ENCODE measurements at places on chromosomes 6 and 20. TPM values are rescaled to one million over a fixed set of nuclear protein-coding genes. Genes with fewer than 3 reads are reported as not detected.

GRCh38 chr20:34798871-34799270, 26.6 kb downstream of the NCOA6 start:
- no peak for DNase-seq
- H3K4me3 ChIP-seq = no peak overlapping the region
- H3K4me1 ChIP-seq = peaks cover 24% of the 10 kb centered on the region
- H3K27me3 ChIP-seq = no peaks in the 10 kb centered on the region
- H3K27ac ChIP-seq = no peak overlapping the region

DNA sequence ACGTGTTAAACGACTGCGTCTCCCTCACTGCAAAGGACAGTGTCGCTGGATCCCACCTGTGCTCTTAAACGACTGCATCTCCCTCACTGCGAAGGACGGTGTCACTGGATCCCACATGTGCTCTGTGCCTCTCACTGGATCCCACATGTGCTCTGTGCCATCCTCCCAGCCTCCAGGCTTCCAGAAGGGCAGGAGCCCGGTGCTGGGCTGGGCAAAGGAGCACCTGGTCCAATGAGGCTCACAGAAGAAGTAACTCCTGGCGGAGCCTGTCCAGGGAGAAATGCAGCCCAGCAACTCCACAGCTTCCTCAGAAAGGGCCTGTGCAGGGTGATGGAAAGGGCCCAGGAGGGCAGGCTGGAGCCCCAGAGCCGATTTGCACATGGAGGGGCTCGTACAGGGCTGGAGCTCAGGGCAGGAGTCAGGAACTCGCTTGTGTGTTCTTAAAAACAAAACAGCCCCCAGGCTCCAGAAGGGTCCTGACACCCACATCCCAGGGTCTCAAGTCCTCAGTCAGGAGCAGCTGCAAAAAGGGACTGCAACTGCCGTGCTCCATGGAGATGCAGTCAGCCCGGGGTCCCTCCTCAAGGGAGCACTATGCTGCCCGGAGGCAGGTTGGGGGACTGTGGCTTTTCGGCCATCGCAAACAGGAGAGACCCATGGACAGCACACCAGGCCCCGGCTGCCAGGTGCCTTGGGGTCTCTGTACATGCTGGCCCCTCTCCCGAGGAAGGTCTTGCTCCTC, 52.7 kb downstream of the DLL1 start:
- no peaks in the 10 kb centered on the region for H3K27me3 ChIP-seq
- no peak for DNase-seq

- peak overlapping the region; percentile 61 for H3K27ac ChIP-seq
- H3K36me3 ChIP-seq = no peaks in the 10 kb centered on the region
- no peaks in the 10 kb centered on the region for H3K27me3 ChIP-seq
- no peak for DNase-seq
- no peak overlapping the region for H3K4me3 ChIP-seq
Observed at GRCh38 chr6:106591111-106591825, 38.0 kb downstream of the RTN4IP1 start.

DNA sequence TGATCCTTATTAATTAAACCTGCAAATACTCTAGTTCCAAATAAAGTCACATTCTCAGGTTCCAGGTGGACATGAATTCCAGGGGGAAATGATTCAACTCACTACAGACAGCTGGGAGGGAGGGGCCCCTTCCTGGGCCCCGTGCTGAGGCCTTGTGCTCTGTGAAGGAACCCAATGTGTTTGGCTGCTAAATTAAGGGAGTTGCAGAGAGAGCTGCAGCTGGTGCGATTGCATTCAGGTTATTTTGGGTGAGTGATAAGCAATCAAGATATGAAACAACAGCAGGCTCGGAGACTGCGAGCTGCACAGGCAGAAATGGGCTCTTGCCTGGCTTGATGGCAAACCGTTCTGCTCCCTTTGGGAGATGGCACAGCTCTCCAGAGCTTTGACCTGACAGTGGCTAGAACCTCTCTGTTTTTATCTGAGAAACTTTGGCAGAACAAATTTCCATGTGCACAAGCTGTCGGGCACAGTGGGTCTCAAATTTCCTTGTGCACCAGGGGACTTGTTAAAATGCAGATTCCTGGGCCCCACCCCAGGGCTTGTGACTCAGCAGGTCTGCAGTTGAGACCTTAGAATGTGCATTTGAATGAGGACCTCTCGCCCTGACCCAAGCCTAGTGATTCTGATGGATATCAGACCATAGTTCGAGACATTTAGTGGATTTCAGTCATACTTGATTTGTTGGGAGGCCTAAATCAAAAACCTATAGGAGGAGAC, 9.8 kb downstream of the MAPK13 start:
- no peak overlapping the region for H3K4me3 ChIP-seq
- DNase-seq = peak; percentile 52
- H3K4me1 ChIP-seq = peaks cover 10% of the 10 kb centered on the region
- no peaks in the 10 kb centered on the region for H3K36me3 ChIP-seq

- no peak overlapping the region for H3K4me3 ChIP-seq
- no peaks in the 10 kb centered on the region for H3K36me3 ChIP-seq
- no peaks in the 10 kb centered on the region for H3K4me1 ChIP-seq
- DNase-seq = no peak
- no peak overlapping the region for H3K27ac ChIP-seq
Observed at GRCh38 chr6:3697609-3698008, 53.9 kb downstream of the PXDC1 start.

- H3K27ac ChIP-seq = no peak overlapping the region
- peaks cover 3% of the 10 kb centered on the region for H3K4me1 ChIP-seq
- H3K27me3 ChIP-seq = no peaks in the 10 kb centered on the region
- no peak for DNase-seq
Observed at GRCh38 chr6:40965046-40965445, 74.0 kb downstream of the UNC5CL start.

DNA sequence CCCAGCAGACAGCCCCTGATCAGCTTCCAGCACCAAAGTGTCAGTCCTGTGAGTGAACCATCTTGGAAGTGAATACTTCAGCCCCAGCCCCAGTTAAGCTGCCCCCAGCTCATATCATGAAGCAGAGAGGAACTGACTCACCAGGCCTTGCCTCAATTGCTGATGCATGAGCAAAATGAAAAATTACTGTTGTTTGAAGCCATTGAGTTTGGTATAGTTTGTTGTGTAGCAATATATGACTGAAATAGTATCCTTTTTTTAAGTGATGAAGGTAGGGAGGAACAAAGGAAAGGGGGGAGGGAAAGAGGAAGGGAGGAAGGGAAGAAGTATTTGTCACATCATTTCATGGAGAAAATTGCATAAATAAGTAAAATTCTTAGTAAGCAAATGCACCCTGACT, 266.4 kb downstream of the MAFB start:
- no peak overlapping the region for H3K4me3 ChIP-seq
- H3K36me3 ChIP-seq = no peaks in the 10 kb centered on the region
- no peaks in the 10 kb centered on the region for H3K4me1 ChIP-seq
- no peak overlapping the region for H3K27ac ChIP-seq
- H3K27me3 ChIP-seq = no peaks in the 10 kb centered on the region

GRCh38 chr6:166434336-166434735, 51.6 kb upstream of the MPC1 start:
- no peak overlapping the region for H3K27ac ChIP-seq
- no peak for DNase-seq

DNA sequence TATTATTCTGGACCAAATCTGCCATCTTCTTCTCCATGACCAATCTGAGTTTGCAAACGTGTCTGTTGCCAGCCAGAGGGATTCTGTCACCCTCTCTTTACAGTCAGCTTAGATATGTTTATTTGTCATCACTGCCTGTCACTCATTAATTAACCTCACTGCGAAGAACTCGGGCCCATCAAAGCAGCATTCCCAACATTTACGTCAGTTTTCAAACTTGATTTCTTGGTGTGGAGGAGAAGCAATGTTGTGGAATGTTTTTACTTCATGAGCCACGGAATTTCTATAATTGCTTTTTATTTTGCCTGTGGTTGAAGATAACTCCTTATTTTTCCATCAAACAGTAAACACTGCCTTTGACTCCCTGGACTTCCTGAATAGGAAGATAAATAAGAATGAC, 91.8 kb upstream of the CNKSR3 start:
- H3K27me3 ChIP-seq = no peaks in the 10 kb centered on the region
- no peak for DNase-seq
- H3K27ac ChIP-seq = no peak overlapping the region
- H3K4me1 ChIP-seq = no peaks in the 10 kb centered on the region

The C6orf141 gene
- 7.8 TPM for total RNA-seq

The KHDC1L gene
- total RNA-seq = not detected

The SLC26A8 gene
- total RNA-seq = 0.11 TPM

The TFB1M gene
- total RNA-seq = 31.6 TPM

The CDSN gene
- not detected for total RNA-seq
